SK-N-SH treated with all-trans-retinoic acid at 6 μM for 48 hours (cell line): ENCODE measurements at places on chromosomes 1 and 21.

DNA sequence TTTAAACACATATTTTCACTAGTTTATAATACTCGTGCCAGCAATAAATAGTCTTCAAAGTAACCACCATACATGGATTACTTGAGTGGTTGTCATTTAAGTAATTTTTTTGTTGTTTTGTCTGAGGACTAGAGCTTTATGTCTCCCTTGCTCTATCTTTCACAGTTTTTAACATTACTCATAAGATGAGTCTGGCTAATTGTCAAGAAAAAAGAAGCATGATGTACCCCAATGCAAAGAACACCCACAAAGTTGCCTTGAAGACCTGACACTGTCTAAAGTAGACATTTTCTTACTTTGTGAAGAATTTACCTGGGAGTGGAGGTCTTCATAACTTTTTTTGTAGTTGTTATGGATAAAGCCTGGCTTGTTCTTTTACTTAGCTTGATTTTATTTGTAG is 210.4 kb upstream of the BRINP3 start:
- no peak for ATAC-seq

DNA sequence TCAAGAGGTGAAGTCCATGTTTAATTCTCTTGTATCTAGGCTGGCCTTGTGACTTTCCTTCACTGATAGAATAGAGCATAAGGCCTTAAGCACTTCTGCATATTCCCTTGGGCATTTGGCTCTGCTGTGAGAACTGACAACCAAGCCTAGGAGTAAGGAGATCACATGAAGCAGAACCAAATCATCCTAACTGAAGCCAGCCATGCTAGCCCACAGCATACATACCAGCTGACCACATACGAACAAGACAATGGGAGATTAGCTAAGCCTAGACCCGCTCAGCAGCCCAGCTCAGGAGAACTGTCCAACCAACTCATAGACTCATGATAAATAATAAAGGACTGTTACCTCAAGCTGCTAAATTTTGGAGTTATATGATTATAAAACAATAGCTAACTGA is 114.6 kb upstream of the NEK7 start:
- ATAC-seq = no peak

DNA sequence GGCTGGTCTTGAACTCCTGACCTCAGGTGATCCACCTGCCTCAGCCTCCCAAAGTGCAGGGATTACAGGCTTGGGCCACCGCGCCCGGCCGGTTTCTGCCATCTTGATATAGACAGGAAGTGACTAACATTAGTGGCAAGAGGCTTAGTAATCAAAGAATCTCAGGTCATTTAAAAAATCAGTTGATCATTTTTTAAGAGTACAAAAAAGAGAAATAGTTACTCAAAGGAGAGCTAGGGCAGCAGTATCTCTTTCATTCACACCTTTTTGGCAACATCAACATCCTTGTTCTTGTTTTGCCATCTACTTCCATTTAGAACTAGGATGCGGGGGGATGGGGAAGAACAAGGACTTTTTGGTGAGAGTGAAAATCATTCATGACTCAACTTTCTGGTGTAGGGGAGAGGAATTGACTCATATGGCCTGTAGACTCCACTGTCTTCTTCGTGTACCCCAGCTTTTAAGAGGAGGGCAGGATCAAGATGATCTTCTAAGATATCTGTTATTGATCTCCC is 8.8 kb downstream of the FCRLB start:
- ATAC-seq = no peak

DNA sequence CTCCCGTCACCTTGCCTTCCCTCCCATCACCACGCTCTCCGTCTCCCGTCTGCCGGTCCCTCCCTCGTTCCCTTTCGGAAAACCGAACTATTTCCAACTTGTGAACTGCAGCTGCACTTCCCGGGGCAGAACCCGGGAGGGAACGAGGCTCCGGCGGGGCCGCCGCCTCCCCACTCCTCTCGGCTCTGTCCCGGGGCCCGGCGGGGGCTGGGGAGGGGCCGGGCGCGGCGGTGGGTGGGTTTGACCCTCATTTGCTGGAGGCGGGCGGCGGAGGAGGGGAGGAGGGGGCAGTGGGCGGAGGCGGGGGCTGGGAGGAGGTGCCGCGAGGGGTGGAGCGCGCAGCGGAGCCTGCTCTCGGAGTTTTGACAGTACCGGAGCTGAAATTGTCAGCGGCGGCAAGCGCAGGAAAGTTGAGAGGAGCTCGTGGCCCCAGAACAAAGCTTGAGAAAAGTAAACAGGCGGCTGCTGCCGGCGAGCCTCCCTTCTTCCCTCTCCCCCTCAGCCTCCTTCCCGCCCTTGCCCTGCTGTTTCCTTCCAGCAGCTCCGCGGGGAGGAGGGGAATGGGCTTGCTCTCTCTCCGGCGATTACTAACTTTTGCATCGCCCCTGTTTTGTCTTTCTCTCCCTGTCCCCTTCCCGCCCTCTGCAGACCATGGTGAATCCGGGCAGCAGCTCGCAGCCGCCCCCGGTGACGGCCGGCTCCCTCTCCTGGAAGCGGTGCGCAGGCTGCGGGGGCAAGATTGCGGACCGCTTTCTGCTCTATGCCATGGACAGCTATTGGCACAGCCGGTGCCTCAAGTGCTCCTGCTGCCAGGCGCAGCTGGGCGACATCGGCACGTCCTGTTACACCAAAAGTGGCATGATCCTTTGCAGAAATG is 2.9 kb downstream of the LMO4 start:
- peak; percentile 29 for ATAC-seq

DNA sequence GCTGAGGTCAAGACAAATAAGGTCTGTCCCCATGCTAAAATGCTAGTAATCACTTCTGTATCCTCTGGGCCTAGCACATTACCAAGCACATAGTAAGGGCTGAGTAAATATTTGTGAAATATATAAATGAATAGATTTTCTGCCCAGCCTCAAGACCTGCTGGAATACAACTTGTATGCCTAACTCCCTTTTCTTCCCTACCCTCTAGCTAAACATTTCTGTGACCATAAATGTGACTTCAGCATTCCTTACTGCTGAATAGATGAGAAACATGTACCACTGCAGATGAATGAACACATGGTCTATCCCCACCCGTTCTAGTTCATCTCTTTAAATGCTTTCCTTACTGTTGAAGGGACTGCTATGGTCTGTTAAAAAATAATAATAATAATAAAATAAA is 209.0 kb upstream of the HOOK1 start:
- ATAC-seq = no peak

DNA sequence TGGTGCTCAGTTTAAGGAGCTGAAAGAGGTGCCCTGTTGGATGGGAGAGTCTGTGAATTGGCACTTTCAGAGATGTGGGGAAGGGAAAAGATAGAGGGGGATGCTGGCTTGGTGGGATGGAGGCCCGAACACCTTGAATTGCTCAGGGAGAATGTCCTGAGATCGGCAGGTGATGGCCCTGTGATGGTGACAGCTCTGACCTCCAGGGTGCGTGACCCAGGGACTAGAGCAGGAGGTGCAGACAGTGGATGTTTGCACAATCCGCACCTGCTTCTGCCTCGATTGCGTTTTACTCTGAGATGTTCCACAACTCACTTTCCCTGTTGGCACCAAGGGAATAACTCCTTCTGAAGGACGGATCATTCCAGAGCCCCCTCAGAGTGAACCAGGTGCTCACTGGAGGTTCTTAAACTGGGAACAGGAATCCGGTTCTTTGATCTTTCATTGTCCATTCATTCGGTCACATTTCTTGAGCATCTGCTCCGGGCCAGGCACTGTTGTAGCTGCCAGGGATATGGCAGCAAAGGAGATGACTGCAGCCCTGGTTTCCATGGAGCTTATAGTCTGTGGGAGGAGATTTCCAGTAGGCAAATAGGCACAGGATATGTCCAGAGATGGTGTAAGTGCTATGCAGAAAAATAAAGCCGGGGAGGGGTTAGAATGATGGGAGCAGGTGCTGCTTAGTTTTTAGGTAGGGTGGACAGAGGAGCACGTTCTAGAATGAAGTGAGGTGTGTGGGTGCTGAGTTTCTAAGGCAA is 226.6 kb upstream of the TMEM51 start:
- ATAC-seq = no peak

GRCh38 chr1:14442669-14443068 is 155.8 kb upstream of the KAZN start:
- no peak for ATAC-seq

DNA sequence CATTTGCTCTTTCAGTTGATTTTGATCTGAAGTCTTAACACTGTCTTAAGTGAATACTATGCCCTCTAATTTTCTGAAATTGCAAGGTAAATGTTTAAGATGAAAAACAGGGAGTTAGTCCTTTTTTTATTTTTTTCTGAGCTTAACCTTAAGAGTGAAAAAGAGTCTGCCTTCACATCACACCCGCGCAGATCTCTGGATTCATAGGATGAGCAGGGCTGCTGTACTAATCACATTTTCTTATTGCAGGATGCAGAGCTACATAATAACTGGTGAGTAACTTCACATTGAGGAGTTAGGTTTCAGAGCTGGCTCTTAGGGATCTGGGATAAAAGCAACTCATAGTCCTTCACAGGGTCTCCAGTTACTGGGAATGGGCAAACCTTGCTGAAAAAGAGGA is 188.7 kb upstream of the ATP1B1 start:
- ATAC-seq = no peak

DNA sequence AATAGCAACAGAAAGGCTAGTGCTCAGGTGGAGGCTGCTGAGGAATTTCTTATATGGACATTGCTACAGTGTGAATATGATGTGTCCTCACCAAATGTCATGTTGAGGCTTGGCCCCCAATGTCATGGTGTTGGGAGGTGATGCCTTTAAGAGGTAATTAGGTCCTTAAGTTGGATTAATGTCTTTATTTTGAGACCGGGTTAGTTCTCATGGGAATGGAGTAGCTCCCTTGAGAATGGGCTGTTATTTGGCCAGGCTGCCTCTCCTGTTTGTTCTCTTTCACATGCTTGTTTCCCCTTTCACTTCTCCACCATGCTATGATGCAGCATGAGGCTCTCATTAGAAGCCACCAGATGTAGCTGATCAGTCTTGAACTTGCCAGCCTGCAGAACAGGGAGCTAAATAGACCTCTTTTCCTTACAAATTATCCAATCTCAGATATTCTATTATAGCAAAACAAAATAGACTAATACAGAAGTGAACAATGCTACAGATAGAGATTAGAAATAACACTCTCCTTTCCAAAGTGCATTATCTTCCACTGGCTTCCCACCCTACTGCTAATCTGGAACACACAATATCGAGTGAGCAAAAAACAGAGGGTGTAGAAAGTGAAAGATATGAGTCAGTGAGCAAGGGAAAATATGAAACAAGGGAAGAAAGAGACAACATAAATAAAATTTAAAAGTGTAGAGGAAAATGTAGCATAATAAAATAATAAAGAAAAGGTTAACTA is 160.2 kb downstream of the NTMT2 start:
- ATAC-seq = no peak
